ENCODE measurements at places on chromosomes 7 and 10.

DNA sequence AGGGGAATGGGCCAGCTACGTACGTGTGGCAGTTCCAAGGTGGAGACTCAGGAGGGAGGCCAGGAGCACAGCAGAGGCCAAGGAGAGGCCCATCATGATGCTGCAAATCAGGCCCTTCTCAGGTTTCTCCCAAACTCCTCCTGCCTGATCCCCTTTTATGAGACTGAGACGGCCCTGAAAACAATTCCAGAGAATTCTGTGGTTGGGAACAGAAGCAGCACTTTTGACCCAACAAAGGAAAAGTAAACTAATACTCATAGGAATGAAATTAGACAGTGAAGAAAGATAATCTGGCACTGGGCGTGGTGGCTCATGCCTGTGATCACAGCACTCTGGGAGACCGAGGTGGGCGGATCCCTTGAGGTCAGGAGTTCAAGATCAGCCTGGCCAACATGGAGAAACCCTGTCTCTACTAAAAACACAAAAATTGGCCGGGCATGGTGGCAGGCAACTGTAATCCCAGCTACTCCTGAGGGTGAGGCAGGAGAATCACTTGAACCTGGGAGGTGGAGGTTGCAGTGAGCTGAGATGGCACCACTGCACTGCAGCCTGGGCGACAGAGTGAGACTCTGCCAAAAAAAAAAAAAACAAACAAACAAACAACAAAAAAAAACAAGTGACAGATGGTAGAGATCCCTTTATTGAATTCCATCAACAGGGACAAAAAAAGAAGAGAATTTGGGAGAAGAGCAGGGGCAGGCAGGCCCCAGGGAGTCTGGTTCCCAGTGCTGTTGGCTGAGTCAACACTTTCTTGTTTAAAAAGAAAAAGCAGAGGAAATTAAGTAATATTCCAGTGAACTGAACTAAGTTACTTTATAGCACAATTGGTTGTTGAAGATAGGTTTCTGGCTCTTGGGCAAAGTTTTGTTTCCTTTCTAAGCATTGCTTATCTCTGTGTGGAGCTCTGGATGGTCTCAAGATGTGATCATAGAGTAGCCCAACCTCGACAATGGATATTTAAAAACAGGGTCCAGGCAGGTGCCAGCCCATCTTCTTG is at the start of gene CCL26:
CCL26 (minus strand) TSS at position 131 of the 997 bp plus-strand sequence; CDS start at position 96, 35 bp downstream.
- no peak for DNase-seq

- DNase-seq = no peak
Measured at GRCh38 chr7:36153571-36154097, 580 bp downstream of the EEPD1 start.

DNA sequence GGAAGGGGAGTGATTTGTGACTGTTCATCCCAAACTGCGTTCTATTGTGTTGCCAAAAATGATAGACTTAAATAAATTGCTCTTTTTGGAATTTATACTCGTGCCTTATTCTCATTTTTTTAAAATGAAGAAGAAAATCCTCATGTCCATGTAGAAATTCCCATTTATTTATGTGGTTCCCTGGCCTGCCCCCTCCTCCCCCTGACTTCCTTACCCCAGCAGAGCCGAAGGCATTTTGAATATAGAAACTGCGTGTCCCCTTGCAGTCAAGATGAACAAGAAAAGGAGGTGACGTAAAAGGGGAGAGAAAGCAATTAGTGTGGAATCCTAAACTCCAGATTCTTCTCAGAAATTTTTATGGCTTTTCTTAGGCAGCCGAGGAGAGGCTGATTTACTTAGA is 126.1 kb downstream of the FAM204A start:
- DNase-seq = no peak

GRCh38 chr7:148056406-148056805 is 534.2 kb upstream of the C7orf33 start:
- no peak for DNase-seq

GRCh38 chr7:118418433-118418832 is 193.9 kb downstream of the ANKRD7 start:
- no peak for DNase-seq

DNA sequence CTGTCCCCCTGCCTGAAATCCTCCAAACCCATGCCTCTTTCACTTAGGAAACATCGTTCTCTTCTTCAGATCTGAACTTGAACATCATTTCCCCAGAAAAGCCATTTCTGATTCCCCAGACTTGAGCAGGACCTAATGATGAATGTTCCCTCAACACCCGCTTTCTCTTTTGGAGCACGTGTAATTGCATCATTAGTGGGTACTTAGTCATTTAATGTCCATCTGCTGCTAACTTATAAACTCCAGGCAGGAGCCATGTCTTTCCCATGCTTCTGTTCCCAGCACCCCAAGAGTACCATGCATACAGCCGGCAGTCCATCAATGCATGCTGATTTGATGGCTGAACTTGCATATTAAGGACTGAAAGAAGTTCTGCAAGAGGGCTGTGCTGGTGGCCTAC is 36.5 kb upstream of the ECHDC3 start:
- DNase-seq = no peak

GRCh38 chr10:3735175-3735574 is 49.8 kb downstream of the KLF6 start:
- DNase-seq = no peak

GRCh38 chr10:90313576-90314325 is 544.1 kb downstream of the HTR7 start:
- no peak for DNase-seq

GRCh38 chr7:98567991-98568390 is 49.1 kb upstream of the NPTX2 start:
- no peak for DNase-seq

- DNase-seq = no peak
Measured at GRCh38 chr10:45491061-45491460, 117.0 kb downstream of the ALOX5 start.

DNA sequence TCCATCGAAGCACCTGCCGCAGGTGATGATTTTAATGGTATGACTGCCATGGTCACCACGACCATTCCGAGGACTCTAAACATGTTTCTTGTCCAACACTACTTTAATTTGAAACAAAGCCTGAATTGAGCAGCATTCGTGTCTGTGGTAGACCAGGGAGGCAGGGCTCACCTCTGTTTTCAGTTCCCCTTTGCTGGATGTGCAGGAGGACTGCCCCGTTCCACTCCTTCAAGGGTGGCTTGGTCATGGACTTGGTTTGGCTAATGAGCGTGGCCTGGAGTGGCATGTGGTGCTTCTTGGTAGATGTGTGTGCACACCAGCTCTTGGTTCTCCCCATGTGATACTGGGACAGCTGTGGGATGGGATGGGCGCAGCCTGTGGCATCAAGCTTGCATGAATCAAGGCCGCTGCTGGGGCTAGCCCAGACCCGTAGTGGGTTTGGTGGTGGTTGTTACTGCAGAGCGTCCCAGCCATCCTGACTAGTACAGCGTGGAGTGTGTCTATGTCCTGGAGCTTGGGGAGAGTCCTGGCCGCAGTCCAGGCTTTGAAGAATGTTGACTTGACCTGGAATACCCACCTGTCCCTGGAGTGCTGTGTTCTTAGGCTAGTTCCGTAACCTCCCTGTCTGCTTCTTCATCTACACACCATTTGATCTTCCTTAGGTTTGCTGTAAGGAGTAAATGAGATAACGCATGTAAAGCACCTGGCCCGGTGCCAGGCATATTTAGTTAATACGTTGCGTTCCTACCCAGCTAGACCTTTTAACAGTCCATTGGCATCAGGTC is 34.8 kb downstream of the MGMT start:
- no peak for DNase-seq

GRCh38 chr10:101725296-101726114 is 30.5 kb upstream of the FBXW4 start:
- no peak for DNase-seq

GRCh38 chr7:139999516-139999915 is 63.2 kb downstream of the PARP12 start:
- DNase-seq = no peak

DNA sequence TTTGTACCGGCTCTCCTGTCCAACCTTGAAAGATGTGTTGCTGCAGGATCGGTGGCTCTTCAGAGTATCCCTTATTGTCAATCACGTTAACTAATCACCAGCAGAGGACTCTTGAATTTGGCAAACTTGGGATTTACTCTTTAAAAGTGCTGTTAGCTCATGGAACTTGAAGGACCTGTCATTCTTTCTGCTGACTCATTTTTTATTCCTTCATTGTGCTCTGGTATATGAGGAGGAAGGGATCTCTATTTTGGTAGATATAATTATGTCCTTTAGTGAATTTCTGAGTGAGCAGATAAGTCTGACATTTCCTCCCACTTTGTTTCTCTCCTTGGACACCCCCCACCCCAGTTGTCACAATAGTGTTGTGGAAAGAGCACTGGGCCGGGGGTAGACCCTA is 175.1 kb upstream of the HDAC9 start:
- DNase-seq = no peak

DNA sequence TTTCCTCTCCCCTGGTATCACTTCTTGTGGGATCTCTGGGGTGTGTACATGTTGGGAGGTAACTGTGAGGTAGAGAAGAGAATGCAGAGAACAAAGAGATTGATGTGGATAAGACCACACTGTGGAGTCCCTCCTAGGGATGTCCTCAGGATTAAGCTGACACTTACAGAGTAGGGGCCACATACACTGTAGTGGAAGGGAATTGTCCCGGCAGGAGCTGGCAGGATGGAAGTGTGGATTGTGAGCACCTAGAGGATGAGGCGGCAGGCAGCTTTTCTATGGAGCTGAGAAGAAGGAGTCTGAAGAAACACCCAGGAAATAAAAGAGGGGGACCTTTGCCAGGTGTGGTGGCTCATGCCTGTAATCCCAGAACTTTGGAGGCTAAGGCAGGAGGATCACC is 13.5 kb downstream of the AGFG2 start:
- no peak for DNase-seq

- no peak for DNase-seq
Measured at GRCh38 chr10:20596911-20597310, 300.2 kb downstream of the NEBL start.

- DNase-seq = no peak
Measured at GRCh38 chr10:86681047-86681446, 12.7 kb downstream of the LDB3 start.

DNA sequence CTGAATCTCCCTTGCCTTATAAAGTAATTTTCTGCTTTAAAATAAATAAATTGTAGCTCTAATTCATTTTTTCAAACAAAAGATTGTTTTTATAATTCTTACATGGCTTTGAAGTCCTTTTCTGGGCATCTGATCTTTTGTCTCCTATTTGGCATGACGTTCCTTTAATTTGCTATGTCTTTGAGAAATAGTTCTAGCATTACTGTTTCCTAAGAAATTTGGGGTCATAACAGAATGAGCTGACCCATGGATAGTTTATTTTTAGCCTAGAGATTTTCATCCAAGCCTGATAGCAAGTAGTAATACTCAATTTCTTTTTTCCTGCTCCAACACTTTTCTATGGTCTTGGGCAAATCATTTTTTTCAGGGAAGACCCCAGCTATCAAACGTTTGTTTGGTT is 31.4 kb downstream of the CCDC71L start:
- no peak for DNase-seq

GRCh38 chr10:90968328-90969081 is 47.6 kb upstream of the ANKRD1 start:
- no peak for DNase-seq

Measured in endothelial cell (in vitro differentiated cells).